ENCODE measurements at places on chromosomes 12 and 14.

GRCh38 chr12:1697271-1697670 is 6.4 kb downstream of the ADIPOR2 start:
- no peak for DNase-seq

GRCh38 chr12:2535583-2536204 is 259.1 kb upstream of the FKBP4 start:
- DNase-seq, result no peak

DNA sequence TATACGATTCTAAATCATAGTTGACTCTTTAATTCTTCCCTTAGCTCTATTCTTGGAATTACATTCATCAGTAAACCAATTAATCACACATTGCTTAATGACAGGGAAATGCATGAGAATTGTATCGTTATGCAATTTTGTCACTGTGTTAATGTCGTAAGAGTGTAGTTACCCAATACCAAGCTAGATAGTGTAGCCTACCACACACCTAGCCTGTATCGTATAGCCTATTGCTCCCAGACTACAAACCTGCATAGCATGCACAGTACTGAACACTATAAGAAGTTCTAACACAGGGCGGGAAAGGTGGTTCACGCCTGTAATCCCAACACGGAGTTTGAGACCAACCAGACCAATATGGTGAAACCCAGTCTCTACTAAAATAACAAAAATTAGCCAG is 24.7 kb downstream of the HNRNPC start:
- DNase-seq, result no peak

GRCh38 chr12:128076188-128076587 is 190.8 kb upstream of the TMEM132C start:
- no peak for DNase-seq

DNA sequence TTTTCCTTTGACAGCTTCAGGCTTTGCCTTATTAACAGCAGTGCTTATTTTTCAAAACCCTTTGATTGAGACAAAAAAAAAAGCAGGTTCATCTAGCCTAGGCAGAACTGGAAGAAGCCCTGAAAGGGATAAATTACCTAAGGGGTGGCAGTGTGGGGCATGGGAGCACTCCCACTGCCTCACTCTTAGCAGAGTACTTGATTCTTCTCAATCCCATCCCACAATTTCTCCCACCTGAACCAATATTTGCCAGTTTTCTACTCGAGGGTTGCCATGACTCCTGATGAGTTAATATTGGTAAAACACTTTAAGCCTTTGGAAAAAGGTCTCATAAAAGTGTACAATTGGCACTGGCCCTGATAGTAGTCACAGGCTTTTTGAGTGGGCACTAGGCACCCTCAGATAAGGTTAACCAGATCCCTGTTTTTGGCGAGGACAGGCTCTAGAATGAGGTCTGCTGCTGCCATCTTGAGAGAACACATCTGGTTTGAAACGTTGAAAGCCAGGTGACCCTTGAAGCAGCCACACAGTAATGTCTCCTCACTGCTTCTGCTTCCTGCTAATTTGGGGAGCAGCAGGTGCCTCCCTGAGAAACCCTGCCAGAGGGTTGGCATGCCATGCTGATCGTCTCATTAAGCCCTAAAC is 320.0 kb downstream of the RAD51B start:
- DNase-seq, result no peak

GRCh38 chr14:89187501-89187900 is 229.5 kb downstream of the FOXN3 start:
- DNase-seq, result no peak

DNA sequence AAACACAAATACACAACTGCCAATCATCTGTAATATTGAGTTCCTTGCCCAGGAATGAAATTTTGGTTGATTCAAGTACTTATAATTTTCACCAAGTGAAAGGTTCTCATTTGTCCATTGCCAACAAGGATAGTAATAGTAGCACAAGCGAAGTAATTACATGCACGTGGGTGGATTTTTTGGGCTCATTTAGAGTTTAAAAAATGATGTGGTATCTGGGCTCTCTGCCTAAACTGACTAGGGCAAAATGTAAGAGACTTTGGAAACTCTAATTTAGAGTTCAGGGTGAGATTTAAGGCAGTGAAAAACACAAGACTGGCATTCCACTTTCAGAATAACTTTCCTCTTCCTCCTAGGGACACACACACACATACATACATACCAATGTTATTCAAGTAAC is 111.7 kb downstream of the MYRFL start:
- no peak for DNase-seq

GRCh38 chr12:14129611-14130195 is 148.3 kb upstream of the GRIN2B start:
- no peak for DNase-seq

- DNase-seq, result no peak
Observed at GRCh38 chr14:84485036-84485435, 1044.9 kb upstream of the FLRT2 start.

DNA sequence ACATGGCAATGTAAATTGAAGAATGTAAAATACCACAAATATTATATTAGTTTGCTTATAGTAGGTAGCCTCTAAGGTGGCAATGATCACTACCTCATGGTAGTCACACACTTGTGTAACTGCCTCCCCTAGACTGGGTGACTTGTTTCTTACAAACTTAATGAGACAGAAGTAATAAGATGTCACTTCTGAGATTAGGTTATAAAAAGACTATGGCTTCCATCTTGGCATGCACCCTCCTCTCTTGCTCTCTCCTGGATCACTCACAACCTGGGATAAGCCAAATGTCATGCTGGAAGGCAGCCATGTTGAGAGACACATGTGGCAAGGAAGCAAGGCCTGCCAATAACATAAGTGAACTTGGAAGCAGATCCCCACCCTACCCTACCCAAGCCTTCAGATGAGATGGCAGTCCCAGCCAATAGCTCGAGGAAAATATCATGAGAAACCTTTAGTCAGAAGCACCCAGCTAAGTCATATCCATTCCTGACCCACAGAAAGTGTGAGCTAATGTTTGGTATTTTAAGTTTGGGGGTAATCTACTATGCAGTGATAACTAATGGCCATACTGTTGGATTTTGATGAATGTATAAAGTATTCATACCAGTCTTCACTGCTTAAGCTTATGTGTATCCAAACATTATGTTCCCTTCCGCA is 43.3 kb downstream of the PPP1R12A start:
- no peak for DNase-seq

- DNase-seq, result no peak
Observed at GRCh38 chr14:31727797-31728196, 166.6 kb downstream of the NUBPL start.

DNA sequence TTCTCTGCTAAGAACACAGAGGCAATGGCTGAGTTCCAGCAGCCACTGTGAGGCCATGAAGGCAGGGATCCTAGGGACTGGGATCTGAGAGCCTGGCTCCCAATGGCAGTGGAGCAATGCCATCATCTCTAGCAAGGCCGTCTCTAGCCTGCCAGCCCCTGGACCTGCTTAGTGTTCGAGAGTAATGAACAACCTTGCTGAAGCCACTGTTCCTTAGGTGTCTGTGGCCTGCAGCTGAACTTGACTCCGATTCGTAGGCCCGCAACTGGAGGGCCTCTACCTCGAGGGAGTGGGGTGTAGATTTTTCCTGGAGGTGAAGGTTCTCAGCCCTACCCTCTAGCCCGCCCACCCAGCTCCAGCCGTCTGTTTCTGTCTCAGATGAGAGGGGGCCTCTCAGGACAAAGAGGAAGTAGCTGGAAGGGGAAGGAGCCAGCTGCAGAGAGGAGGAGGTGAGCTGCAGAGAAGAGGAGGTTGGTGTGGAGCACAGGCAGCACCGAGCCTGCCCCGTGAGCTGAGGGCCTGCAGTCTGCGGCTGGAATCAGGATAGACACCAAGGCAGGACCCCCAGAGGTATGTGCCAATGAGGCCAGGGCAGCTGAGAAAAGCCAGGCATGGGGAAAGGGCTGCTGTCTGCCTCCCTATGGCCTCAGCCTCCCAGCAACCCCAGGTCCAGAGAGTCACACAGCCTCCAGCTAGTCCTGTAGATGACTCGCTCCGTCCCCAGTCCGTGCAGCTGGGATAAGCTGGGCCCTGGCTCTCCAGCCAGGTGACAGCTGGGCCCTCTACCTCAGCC is at the start of gene PLD4:
TSS of gene PLD4 (plus strand) at position 459 of the 793 bp plus-strand sequence. CDS start 2,262 bp downstream, outside the sequence.
- no peak for DNase-seq

GRCh38 chr12:67111182-67111581 is 158.0 kb upstream of the CAND1 start:
- DNase-seq, result no peak

DNA sequence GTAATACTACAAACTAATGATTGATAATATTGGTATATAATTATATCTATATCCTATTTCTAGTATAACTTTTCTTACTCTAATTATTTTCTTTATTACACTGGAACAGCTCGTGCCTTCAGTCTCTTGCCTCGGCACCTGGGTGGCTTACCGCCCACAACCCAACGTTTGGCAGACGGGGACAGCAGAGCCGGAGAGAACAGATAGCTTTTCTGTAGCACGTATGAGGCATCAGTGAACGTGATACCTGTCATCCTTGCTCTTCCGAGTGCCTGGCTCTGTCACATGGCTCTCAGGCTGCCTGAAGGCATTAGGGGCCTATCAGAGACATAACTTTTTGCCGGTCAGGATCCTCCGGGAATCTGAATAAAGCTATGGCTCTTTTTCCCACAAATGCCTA is 5.5 kb downstream of the PUS1 start:
- DNase-seq, result no peak

DNA sequence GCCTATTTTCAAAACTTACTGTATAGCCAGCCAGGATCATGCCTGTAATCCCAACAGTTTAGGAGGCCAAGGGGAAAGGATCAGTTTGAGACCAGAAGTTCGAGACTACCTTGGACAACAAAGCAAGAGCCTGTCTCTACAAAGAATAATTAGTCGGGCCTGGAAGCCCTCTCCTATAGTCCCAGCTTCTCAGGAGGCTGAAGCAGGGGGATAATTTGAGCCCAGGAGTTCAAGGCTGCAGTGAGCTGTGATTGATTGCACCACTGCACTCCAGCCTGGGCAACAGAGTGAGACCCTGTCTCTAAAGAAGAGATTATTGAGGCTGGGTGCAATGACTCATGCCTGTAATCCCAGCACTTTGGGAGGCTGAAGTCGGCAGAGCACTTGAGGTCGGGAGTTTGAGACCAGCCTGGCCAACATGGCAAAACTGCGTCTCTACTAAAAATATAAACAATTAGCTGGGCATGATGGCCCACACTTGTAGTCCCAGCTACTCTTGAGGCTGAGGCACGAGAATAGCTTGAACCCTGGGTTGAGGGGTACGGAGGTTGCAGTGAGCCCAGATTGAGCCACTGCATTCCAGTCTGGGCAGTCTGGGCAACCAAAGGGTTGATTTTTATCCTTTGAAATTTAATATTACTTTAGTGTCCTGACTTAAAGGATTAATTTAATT is 14.1 kb downstream of the EID3 start:
- no peak for DNase-seq

DNA sequence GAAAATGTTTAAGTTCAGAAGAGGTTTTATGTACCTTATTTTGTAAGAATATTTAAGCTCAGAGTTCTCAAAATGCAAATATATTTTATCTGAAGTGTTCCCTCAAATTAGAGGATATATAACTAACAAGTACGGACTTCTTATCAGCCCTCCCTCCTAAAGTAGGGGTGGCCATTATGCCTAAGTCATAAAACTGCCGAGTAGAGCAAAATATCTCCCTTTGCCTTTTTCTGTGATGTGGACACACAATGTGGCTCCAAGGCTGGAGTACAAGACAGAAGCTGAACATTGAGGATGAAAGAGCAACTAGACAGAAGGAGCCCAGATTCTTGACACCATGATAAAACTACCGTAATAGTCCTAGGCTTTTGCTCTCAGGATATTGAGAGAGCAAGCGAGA is 120.9 kb downstream of the MED13L start:
- DNase-seq, result no peak

DNA sequence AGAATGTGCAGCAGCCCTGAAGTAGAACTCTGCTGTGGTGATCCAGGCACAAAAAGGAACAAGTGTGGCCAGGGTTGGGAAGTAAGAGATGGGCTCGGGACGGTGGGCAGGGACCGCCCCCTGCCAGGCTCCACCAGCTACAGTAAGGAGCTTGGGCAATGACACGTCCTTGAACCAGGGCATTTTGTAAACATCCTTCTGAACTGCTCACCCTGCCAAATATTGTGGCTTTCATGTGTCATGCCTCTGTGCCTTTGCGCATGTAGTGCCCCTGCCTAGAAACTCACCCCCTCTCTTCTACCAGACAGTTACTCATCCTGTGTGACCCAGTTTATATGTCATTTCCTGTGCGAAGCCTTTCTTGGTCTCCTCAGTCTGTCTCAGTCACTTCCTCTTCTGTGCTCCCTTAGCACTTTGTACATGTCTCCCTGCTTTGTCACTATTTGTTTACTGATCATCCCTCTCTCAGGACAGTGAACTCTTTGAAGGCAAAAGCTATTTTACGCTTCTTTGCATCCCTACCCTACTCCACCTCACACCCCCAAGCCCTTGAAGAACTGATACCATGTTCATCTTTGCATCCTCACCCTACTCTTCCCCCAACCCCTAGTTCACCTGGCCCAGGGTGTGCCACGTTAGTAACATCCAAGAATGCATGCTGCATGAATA is 108.9 kb upstream of the PLEKHG7 start:
- DNase-seq, result no peak

DNA sequence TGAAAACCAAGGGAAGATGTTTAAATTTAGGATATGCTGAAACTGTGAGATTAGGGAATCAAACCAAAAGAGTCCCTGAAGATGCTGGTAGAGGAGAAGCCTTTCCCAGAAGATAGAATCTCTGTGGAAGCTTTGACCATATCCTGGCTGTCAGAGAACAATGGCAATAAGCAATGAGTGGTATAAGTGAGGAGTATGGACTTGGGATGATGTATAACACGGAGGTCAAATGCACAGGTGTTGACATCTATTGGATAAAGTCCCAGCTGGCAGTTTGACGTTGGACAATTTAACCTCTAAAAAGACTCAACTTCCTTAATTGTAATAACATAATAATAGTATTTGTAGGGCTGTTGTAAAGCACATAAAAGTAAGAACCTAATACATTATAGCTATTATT is 30.1 kb upstream of the CLEC14A start:
- no peak for DNase-seq

DNA sequence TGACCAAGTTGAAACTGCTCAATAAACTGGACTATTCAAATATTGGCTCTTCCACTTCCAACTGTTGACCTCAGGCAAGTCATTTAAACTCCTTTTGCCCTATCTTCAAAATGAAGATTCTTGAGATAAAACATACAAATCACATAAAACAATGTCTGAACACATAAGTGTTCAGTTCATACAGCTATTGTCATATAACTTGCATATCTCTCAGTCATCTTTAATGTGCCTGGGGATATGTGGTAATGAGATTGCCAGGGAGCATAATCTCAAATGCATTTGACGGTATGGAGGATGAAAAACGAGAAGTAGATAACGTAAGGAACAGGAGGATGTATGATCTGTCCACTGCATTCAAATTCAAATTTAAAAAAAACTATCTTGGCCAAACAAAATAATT is 237.0 kb upstream of the DIO2 start:
- no peak for DNase-seq

DNA sequence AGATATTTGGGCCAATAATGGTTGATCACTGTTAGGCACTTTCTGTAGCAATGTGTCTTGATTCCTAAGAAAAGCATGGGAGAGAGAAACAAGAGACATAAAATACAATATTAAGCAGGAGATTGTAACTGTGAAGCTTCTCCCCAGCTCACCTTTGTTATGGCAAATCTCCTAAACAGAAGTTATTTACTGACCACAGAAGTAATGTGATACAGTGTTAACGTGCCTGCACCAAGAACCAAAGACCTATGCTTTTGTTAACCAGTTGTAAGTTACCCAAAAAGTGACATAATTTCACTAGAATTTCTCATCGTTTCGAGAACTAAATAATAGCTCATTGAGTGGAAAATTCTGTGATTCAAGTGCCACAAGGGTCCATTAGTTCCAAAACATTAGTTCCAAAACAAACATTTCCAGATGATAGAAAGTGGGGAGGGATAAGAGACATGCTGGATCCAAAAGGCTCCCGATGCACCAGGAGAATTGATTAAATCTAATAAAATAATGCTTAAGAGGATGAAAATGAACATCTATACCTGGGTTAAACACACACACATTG is 14.3 kb downstream of the RERG start:
- no peak for DNase-seq
